ENCODE measurements at places on chromosomes 3 and 15.

DNA sequence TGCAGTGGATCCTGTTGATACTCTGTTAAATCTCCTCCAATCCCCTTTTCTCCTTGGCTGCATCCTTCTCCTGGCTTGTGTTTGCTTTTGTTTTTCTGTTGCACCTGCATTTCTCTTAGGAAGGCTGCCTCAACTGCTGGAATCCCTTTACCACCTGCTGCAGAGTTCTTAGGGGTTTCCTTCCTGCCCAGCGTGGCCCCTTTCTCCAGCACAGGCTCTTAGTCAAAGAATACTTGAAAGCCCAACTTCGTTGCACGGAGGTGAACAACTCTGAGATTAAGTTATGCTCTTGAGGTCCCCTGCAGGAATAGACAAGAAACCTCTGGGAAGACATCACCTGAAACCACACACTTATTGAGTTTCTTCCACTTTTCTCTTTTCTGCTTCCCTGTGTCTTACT lies 121.6 kb upstream of the GRM7 start:
- DNase-seq = no peak

DNA sequence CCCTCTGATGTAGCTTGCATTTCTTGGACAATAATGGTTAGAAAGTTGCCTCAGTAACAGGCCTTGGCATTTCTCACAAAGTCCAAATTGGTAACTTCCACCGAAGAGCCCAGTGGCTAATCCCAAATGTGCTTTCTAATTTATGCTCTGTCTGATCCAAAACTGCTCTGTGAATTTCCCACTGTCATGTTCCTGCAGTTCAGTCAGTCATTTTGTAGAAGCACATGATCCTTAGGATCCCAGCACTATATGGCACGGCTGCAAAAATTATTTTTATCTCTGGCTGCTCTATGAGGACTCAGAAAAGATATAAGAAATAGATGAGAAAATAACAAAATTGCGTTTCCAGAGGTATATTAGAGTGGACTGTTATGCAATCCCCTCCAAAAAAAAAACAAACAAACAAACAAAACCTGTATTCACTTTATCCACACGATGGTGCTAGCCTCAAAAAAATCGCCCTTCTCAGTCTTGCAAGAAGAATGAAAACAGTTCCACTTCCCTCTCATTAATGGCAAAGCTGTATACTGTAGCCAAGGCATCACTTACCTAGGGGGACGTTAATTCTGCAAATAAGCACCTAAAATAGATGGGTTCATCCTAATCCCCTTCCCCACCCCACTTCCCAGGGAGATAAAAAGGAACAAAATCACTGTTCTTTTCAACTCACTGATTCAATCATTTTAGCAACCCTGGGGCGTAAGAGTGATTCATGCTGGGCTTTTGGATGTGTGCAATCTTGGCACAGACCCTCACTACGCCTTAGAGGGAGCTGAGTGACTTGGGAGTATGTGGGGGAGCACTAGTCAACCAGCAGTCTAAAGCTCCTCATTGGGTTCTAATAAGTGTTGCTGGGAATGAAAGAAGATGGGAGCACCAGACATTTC lies 61.3 kb downstream of the TMCO5A start:
- peak; percentile 56 for DNase-seq

GRCh38 chr15:78347586-78348543 lies 7.7 kb downstream of the CRABP1 start:
- DNase-seq = no peak

DNA sequence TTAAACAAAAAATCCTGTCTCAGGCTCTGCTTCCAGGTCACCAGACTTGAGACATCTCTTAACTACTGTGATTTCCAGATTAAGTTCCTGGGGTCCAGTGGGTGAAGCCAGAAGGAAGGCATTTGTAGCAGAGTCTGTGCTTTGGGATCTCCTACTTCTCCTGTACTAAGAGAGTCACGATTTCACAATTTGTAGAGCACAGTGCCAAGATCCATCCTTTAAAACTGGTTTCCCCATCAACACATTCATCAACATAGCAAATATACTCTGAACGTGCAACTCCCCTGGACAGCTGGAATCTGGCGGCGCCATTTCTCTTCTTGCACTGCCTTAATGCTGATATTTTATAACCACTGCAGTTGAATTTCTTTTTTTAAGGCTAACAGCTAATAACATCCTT lies 33.2 kb downstream of the CDCP1 start:
- DNase-seq = no peak

DNA sequence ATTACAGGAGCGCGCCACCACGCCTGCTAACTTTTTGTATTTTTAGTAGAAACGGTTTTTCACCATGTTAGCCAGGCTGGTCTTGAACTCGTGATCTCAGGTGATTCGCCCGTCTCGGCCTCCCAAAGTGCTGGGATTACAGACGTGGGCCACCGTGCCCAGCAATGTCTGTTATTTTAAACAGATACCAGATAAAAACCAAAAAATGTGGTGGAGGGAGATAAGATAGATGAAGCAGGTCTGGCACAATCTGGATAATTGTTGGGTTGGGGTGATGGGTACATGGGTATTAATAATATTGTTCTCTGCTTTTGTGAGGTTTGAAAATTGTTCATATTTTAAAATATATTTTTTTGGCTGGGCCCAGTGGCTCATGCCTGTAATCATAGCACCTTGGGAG lies 4.7 kb downstream of the RNF111 start:
- DNase-seq = peak; percentile 71

DNA sequence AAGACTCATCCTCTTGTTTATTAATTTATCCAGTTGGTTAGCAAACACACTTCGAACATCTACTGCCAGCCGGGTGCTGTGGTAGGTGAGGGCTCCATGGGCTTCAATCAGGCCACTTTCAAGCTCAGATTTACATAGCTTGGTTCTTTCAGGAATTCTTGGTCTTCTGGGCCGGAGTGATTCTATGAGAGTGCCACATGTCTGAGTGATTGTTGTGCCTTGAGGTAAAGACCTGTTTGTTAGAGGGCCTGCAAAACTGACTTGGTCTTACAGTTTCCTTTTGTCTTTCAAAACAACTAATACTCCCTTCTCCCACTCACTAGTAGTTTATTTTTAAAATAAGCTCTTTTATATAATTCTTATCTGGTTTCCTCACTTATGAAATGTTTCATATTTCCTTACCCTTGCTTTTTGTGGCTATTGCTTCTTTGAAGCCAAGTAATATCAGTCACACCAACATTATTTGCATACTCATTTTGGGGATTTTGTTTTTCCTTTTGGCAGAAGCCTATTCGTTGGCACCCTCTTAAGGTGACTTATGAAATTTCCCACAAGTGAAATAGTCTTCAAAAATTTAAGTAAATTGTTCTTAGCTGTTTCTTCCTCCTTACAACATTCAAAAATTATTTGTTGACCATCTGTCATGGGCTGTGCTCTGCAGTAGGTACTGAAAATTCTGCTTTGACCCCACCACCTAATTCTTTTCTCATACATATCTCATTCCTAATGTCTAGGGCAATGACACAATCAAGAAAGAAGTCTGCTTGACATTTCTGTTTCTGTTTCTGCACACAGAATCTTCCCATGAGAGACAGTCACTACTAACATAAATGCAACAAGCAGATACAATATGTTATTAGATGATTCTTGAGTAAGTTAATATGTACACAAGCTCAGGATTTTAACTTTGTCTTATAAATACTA lies 120.2 kb downstream of the LRRC28 start:
- DNase-seq = peak; percentile 27

- DNase-seq = peak; percentile 70
Observed at GRCh38 chr3:130093741-130094391, 12.2 kb downstream of the ALG1L2 start.

- no peak for DNase-seq
Observed at GRCh38 chr15:64949383-64950186, 37.9 kb downstream of the ANKDD1A start.

DNA sequence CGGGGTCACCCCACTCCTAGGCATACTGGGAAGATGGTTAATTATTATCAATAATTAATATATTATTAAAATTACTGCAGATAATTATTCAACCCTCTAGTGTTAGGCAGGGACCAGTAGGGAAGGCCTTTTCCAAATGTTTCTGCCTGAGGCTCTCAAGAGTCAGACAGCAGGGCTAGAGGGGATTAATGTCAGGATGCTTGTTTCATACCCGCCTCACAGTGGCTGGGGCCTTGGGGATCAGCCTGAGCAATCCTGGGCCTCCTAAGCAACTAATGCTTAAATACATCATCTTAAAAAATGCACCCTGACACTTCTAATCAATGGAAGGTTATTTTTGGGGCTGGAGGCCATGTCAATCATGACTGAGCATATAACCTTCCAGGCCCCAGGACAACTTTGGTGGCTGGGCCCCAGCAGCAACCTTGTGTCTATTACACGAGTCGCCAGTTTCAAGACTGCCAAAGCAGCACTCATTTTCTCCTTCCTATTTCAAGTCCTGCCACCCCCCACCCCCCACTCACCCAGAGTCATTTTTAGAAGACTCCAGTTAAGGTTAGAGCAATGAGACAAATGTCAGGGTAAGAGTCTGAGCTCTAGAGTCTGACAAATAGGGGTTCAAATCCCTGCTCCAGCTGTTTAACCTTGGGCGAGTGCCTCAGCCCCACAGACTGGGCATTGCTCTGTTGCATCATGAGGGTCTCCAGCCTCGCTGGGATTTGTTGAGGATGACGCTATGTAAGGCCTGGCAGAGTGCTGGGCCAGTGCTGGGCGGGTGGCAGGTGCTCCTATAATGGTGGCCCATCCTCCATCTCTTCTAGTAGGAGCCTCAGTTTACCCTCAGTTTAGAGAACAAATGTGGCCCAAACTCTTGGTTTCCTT lies 6.1 kb downstream of the AMOTL2 start:
- no peak for DNase-seq

DNA sequence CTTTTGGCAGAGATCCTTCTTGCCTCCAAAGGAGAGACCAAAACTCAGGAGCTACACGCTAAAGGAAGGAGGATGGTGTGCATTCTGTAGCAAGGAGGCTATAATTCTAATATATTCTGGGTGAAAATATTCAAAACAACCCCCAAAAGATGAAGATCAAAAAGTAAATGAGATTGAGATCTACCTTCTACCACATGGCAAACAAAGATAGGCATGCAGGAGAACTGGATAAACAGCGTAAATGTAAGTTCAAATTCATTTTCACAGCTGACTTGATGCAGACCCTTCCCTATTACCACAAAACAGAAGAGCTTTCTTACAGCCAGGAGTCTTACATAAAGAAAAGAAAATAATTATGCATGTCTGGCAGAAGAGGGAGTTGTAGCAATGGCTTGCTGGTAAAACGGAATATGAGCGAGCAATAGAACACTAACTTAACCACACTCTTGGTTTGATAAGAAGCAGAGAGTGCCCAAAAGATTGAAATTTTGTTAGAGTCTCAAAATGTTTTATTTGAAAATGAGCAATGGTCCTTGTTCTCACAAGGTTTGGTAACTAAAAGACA lies 272.7 kb downstream of the MECOM start:
- peak; percentile 69 for DNase-seq

- DNase-seq = no peak
Observed at GRCh38 chr15:41981371-41982132, 9.2 kb upstream of the EHD4 start.

Measured in hematopoietic multipotent progenitor cell treated with erythropoietin and hydrocortisone succinate and interleukin-3 and kit ligand, for 6 days (in vitro differentiated cells).